ENCODE measurements at places on chromosomes 5 and 9.

DNA sequence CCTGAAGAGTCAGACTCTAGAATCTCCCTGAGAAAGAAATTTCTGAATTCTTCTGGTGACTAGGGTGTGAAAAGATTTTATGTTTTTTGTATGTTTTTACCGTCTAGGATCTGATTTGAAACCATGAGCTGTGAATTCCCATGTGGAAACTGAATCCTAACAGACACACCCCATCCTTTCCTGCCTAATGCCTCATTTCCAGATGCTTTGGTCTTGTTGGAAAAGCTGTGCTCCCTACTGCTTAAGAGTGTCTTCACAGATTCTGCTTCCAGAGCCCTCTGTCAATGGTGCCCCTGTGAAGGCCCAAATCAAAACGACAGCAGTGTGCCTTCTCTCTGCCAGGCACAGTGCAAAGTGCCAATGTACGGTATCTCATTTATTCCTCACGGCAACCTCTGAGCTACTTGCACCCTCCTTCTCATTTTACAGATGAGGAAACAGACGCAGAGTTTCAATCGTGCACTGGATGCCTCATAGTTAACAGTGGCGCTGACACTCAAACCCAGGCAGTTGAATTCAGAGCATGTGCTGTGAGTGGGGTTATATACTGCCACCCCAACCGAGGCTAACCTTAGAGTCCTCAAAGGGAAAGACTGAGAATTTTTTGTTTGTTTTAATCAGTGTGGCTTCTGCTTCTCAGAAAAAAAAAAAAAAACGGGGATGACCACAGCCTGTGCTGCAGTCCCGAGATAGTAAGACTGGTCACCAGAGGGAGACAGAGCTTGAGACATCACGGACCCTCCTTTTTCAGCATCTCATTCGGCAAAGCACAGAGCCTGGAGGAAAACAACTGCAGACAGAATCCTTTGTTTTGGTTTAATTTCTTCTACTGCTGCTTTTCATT, 188.4 kb downstream of the SNCAIP start:
- DNase-seq: no peak

DNA sequence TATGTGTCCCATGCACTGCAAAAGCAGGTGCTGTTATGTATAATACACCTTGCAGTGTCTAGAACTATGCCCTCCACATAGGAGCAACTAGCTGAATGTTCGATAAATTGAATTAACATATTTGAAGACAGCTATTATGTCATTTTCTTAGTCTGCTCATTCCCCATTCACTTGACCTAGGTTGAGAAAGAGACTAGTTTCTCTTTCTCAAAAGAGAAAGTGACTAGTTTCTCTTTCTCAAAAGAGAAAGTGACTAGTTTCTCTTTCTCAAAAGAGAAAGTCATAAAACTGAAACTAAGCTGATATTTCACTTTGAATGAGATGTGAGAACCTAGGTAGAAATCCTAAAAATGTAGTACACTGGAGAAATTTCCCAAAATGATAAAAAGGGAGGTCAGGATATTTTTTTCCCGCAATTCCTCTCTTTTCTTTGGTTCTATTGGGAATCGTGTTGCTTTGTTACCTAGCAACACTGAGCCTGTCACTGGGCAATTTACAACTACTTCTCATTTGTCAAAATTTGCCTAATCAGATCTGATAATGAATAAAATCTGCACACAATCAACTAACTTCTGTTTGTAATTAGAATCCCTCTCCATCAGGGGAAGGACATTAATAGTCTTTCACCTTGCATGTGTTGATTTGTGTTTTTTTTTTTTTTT, 132.0 kb upstream of the GRIA1 start:
- DNase-seq: no peak

GRCh38 chr9:115992834-115993233, 160.8 kb upstream of the PAPPA start:
- no peak for DNase-seq

DNA sequence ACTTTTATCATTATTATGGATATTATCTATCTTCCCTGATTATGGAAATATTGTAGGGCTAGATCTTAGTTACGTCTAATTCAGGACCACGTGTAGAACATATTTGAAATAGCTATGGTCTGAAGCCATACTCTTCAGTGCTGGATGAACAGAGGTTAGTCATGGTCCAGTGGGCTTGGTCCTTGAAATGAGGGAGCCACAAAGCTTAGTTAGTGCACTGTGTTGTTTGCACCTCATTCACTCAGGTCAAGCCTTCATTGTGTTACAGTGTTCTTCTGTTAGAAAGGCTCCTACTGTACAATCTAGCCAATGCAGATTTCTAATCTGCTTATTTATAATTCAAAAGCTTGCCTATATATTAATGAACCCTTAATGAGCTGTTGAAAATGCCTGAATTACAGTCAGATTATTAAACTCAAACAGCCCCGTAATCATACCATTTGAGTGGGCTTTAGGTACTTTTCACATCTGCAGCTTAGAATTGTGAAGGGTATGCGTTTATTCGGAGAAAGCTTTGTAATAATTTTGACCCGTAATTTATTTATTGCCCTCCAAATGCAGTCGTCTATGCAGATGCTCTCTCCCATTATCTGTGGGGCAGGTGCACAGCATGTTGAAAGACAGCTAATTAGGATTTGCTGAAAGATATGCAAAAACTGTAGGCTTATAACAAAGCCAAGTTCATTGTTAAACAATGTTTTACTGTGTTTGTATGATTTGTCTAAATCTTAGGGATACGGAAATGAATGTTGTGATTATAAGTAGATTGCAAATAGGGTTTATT, 164.9 kb downstream of the PBX3 start:
- DNase-seq: no peak

DNA sequence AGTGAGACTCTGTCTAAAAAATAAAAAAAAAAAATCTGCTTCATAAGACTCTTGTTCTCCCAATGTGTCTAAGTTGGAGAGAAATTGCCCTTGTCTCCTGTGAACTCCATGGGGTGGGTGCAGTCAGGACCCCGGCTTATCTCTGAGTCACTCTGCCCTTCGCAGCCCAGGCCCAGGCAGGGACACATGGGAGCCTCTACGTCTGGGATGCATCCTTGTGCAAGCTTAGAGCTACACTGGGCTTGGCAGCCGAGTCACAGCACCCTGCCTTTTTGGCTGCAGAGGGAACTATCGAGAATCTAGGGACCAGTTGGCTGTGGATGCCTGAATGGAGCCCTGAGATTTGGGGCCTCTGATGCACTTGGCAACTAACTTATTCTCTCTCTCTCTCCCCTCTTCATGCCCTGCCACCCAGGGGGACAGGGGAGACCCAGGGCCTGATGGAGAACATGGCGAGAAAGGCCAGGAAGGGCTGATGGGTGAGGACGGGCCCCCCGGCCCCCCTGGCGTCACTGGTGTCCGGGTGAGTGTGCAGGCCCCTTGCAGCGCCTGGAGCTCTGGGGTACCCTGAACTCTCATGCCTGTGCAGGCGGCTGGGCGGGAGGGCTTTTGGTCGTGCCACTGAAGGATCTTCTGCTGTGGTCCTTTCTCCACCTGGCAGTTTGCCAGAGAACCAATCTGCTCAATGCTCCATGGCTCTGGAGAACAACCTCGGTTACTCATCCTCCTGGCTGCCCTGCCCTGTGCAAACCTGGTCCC, 47.5 kb upstream of the ORM1 start:
- DNase-seq: no peak

- no peak for DNase-seq
These were observed 77.8 kb downstream of the ZNF608 start for GRCh38 chr5:124668353-124669299.

DNA sequence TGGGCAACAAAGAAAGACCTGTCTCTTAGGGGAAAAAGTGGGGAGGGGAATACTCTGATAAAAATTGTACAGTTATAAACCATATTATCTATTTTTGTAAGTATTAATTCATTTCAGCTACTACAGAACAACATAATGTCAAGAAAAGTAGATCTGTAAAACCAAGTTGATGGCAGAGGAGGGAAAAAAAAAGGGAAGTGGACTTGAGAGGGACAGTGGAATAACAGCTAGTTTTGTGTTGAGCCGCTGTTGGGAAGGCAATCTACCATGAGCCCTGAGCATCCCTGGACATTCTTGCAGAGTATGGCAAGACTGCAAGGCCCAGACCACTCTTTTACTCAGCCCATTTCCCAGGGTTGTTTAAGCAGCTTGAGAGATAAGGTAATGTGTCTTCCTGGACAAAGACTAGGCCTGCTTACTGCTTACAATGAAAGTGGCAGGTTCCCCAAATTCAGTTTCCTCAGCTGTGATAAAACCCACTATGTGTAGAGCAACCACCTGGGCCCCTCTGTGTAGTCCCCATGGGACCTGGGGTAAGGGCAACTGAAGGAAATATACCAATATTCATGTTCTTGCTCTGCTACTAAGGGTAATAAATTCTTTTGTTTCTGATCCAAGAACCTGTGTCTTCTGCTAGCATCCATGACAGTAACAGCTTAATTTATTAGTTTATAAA, 25.0 kb downstream of the CEP120 start:
- no peak for DNase-seq

DNA sequence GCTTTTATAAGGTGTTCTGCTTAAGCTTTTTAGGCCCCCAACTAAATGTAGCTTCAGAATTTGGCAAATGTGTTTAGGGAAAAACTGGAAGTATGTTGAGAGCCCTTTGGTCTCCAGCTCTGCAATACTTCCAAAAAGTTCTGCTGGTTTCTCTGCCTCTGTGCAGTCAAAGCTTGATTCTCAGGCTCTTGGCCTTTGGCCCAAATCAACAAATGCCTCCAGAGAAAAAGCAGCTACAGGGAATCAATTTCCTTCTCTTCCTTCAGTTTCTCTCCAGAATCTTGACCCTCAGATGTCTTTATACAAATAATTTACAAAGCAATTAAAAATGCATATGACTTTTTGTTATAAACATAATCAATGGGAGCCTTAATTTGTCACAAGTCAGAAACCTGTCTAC, 235.7 kb downstream of the COMMD10 start:
- no peak for DNase-seq

DNA sequence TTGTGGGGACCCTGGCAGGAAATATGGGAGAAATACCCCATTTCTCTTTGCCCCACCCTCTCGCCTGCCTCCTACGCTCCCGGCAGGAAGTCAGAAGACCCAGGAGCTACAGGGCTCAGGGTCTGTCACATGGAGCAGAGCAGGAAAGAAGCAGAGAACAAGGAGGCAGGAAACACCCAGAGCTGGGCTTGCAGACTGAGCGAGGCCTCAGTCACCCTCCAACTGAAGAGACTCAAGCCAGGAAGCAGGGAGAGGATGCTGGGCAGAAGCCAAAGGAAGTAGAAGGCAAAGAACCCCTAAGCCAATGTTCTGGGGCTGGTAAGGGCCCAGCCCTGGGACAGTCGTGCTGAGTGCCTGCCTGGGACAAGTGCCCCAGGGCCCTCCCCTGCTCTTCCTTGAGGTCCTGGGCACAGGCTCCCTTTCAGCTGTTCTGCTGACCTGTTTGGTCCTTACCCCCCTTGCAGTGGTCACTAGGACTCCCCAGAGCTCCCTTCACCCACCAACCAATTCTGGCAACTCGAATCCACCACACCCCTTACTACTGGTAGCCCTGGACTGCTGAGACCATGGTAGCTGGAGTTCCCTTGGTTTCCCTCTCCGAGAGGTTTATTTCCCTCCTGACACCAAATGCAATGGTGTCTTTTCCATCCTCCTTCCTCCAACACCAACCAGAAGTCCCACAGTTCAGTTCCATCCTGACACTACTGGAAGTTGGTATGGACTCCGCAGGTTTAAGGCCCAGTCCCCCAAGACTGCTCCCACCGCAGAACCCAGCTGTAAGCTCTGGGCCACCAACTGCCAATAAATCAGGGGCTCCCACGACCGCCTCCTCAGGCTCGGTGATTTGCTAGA, 157.5 kb downstream of the COL23A1 start:
- no peak for DNase-seq

- DNase-seq: no peak
These were observed 489.3 kb downstream of the TLE4 start for GRCh38 chr9:80061096-80061495.

DNA sequence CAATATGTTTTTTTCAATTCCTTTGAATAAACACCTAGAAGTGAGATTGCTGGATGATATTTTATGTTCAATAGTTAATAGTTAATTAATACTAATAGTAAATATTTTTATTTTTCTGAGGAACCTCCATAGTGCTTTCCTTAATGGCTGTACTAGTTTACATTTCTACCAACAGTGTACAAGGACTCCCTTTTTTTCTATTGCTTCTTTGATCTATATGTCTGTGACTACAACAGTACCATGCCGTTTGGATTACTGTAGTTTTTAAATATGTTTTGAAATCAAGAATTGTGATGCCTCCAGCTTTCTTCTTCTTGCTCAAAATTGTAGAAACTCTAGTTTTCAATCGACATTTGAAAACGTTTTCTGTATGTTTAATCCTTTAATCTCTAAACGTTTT, 39.5 kb upstream of the ADAMTS16 start:
- DNase-seq: no peak

DNA sequence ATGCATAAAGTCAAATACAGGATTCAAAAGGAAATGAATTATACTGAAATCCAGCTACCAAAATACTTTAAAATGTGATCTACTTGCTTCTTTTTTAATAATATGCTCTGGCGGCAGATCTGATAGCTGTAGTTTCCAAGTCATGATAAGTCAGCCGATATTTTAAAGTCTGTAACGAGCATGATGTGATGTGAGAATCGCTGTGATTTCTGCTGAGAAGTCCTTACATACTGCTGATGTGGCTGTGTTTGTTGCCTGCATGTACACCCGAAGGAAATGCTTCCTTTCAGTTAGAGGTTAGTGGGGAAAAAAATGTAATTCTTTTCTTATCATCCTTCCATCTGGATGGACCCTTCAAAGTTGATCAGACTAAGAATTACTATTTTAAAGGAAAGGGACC, 4.8 kb upstream of the SEMA4D start:
- DNase-seq: no peak

GRCh38 chr5:149675610-149676201, 54.4 kb upstream of the PPARGC1B start:
- no peak for DNase-seq

- no peak for DNase-seq
These were observed 283.0 kb downstream of the CEMIP2 start for GRCh38 chr9:71485326-71485725.

GRCh38 chr9:111148052-111149017, 110.1 kb upstream of the LPAR1 start:
- DNase-seq: no peak

GRCh38 chr5:135307143-135307903, 91.7 kb downstream of the MACROH2A1 start:
- no peak for DNase-seq

DNA sequence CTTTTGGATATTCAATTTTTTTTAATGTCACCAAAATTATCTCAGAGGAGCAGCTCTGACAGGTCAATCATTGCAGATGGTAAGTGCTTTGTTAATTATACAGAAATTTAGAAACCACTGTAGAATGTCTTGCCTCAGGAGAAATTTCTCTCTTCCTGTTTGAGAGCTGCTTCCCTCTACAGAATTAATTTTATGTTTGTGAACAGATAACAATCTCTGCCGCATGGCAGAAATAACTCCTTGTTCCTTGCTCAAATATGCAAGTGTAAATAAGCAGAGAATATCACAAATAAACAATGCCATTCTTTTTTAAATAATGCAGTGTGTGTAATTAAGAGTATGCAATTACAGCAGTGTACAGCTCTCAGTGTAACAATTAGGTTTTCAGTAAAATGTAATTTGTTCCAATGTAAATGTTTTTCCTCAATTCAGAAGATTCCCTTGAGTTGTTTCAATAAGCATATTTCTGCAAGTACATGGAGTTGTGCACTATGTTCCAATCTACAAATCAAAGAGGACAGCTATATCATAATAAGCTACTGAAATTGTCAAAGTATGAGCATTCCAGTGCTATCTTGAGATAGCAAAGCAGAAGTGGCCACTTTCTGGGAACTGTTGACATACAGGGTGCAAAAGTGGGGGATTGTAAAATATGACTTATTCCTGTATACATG, 1012.8 kb downstream of the MAT2B start:
- no peak for DNase-seq

- no peak for DNase-seq
These were observed 293.5 kb upstream of the C9orf72 start for GRCh38 chr9:27866741-27867140.

GRCh38 chr5:68652534-68652965, 437.0 kb downstream of the PIK3R1 start:
- DNase-seq: no peak

Measured in AML-193 (cell line).